Stimulated activated naive CD4-positive, alpha-beta T cell (primary cell): ENCODE measurements at places on chromosomes 5 and 9.

DNA sequence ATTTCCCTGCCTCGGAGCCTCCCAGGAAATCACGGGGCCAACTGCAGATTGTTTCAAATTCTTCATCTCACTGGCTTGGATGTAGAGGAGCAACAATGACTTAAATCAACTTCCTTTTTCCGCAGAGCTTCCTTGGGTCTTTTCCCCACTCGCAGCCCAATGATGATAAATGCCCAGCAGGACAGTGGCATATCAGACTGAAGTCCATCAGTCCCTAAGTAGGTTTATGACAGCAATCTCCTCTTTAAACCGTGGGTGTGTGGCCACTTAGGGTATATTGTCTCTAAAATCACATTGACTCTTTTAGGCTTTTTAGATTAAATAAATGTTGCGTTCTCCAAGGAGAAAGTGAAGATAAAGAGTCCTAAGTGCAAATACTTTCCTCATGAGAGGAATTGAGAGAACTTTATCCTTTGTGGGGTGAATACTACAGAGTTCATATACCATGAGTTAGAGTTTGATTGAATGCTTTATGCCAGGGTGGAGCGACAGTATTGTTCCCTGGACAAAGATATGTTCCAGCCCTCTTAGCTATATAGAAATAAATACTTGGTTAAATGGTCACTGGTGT lies 59.1 kb downstream of the IQGAP2 start:
- DNase-seq, result no peak

GRCh38 chr9:26077860-26078259 lies 399.6 kb upstream of the TUSC1 start:
- DNase-seq, result no peak

GRCh38 chr5:141841378-141842180 lies 36.6 kb downstream of the PCDH1 start:
- DNase-seq, result no peak

GRCh38 chr9:114246558-114246957 lies 76.3 kb upstream of the ORM1 start:
- no peak for DNase-seq

- DNase-seq, result no peak
Observed at GRCh38 chr5:157900644-157901043, 41.7 kb upstream of the CLINT1 start.

GRCh38 chr5:89303033-89303480 lies 420.1 kb upstream of the MEF2C start:
- DNase-seq, result no peak

- peak; percentile 33 for DNase-seq
Observed at GRCh38 chr5:159106193-159106568, 6.5 kb upstream of the EBF1 start.

GRCh38 chr9:91202736-91203283 lies 158.9 kb downstream of the AUH start:
- no peak for DNase-seq

- no peak for DNase-seq
Observed at GRCh38 chr5:178683783-178684182, 46.7 kb downstream of the ZNF354A start.

DNA sequence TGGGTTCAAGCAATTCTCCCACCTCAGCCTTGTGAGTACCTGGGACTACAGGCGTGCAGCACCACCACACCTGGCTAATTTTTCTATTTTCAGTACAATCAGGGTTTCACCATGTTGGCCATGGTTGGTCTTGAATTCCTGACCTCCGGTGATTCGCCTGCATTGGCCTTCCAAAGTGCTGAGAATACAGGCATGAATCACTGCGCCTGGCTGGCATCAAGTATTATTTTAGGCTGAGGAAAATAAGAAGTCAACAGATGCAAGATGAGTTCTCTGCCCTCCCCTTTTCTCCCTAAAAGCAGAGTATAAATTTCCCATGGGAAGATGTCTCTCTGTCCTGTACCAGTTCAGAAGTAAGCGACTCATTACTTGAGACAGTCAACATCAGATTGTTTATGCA lies 71.5 kb downstream of the ELAVL2 start:
- no peak for DNase-seq

DNA sequence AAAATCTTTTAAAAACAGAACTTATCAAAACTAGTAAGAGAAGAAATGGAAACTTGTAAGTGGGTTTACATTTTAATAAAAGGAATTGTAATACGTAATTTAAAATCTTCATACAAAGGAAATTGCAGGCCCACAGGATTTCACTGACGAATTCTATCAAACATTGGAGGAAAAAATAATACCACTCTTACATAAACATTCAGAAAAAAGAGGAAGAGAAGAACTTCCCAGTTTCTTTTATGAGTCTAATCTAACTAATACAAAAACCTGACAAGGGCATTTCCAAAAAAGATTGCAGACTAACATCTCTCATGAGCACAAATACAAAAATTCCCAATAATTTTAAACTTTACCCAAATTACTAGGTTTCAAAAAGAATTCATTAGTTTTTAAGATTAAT lies 149.0 kb downstream of the RANBP17 start:
- no peak for DNase-seq

DNA sequence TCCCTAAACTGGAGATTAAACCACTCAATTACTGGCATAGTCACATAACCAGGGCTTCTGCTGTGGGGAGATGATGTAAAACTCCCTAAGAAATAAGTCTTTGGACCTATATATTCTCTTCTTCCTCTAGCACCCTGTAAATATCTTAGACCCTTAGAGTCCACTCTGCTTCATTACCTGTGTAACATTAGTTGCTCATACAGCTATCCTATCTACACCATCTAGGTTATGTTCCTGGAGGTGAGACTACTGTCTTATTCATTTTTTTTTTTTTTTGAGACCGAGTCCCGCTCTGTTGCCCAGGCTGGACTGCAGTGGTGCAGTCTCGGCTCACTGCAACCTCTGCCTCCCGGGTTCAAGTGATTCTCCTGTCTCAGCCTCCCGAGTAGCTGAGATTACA lies 9.6 kb upstream of the TICAM2 start:
- no peak for DNase-seq

GRCh38 chr5:142280066-142281007 lies 44.5 kb downstream of the SPRY4 start:
- no peak for DNase-seq

- DNase-seq, result no peak
Observed at GRCh38 chr5:62281411-62281810, 24.6 kb upstream of the KIF2A start.

- no peak for DNase-seq
Observed at GRCh38 chr5:55636177-55636576, 75.9 kb downstream of the SLC38A9 start.

- DNase-seq, result no peak
Observed at GRCh38 chr9:124724415-124725067, 46.6 kb downstream of the NR6A1 start.

- no peak for DNase-seq
Observed at GRCh38 chr5:15131909-15132308, 260.3 kb upstream of the ANKH start.

DNA sequence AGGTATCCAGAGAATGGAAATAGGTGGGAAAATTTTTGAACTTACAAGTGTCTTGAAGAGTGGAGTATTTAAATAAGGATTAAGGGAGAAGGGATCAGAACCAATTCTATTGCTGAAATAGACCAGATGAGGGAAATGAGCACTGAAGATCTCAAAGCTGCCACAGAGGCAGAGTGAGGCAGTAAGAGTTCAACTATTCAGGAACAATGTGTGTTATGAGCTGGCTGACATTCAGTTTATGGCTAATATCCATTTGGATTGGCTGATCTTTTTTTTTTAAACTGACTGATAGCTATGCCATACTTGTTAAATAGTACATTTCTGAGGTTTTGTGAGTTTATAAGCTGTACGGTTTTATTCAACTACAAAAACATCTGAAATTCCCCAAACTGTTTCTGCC lies 95.3 kb upstream of the GNA14 start:
- no peak for DNase-seq

- DNase-seq, result no peak
Observed at GRCh38 chr5:129773376-129773775, 25.5 kb downstream of the MINAR2 start.

- DNase-seq, result no peak
Observed at GRCh38 chr9:37639109-37639762, 11.5 kb upstream of the FRMPD1 start.

- DNase-seq, result no peak
Observed at GRCh38 chr9:79129865-79130480, 441.8 kb upstream of the TLE4 start.

GRCh38 chr5:71633255-71634155 lies 46.4 kb downstream of the MCCC2 start:
- DNase-seq, result no peak

DNA sequence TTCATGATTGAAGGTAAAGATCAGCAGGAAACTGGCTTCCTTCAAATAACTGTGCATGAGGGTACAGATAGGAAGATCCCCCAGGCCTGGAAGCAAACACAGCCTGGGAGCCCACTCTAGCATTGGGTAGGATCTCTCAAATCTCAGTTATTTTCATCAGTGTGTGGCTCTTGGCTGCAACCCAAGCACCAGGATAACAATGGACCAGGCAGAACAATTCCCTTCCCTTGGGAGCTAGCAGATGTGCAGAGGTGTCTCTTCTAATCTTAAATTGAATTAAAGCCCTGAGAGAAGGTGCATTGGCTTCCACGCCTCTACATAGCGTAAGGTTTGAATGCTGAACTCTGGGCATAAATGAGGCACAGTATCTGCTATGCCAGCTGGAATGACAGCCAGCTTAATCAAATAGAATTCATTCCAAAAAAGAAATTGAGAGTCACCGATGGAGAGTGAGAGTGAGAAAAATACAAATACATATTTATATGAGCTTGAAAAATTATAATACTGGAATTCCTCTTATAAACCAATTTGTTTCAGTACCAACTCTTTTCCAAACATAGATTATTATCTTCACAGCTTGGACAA lies 957.3 kb downstream of the CDH12 start:
- no peak for DNase-seq

- DNase-seq, result no peak
Observed at GRCh38 chr5:91263898-91264297, 119.2 kb downstream of the ARRDC3 start.

DNA sequence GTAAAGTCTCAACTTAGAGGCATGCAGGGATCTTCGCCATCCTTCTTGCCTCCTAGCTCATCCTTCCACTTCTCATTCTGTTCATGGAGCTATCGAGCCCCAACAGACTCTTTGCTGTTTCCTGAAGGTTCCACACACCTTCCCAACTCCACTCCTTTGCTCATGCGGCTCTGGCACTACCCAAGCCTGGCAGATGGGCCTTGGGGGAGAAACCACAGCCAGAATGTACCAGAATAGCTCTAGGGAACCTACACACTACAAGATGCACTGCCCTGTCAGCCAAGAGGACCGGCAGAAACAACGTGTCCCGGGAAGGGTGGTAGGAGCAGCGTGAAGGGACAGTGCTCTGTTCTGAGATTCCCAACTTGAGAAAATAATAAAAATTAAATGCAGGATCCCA lies 178.9 kb downstream of the GABBR2 start:
- no peak for DNase-seq

GRCh38 chr9:93173365-93174051 lies 10.4 kb upstream of the WNK2 start:
- no peak for DNase-seq

GRCh38 chr5:134864707-134865106 lies 9.5 kb upstream of the TXNDC15 start:
- DNase-seq, result no peak

GRCh38 chr9:127723444-127723843 lies 7.6 kb downstream of the TTC16 start:
- DNase-seq, result no peak
